ENCODE measurements at places on chromosomes 7 and 10. TPM values are rescaled to one million over a fixed set of nuclear protein-coding genes. Genes with fewer than 3 reads are reported as not detected.

Gene NRP1
- 178 TPM for total RNA-seq

Gene EIF4H
- total RNA-seq = 481 TPM

Gene SNCG
- total RNA-seq = 111 TPM

Gene CALCR
- not detected for total RNA-seq

Gene INPP5F
- total RNA-seq = 20.8 TPM

Gene NFE2L3
- total RNA-seq = 38.6 TPM

Gene ZNF467
- total RNA-seq = 12.7 TPM

Gene CUL2
- 26.9 TPM for total RNA-seq

Gene GNGT1
- not detected for total RNA-seq

Gene IFIT2
- 9.6 TPM for total RNA-seq

Gene PRTFDC1
- total RNA-seq = 8.0 TPM

Gene STEAP1B
- total RNA-seq = 24.5 TPM

Gene WDR86
- not detected for total RNA-seq

Gene CHAT
- not detected for total RNA-seq

Gene ADAMTS14
- 0.05 TPM for total RNA-seq
